ENCODE measurements at places on chromosomes 6 and 20. TPM values are rescaled to one million over a fixed set of nuclear protein-coding genes. Genes with fewer than 3 reads are reported as not detected.
A peak's percentile ranks its signal among the peaks of the same experiment; 100 is the strongest.

SMAP1 gene
- total RNA-seq: 18.9 TPM

GRCh38 chr6:28353981-28354676 lies 4.4 kb downstream of the ZKSCAN3 start:
- DNase-seq: peak; percentile 95

DNA sequence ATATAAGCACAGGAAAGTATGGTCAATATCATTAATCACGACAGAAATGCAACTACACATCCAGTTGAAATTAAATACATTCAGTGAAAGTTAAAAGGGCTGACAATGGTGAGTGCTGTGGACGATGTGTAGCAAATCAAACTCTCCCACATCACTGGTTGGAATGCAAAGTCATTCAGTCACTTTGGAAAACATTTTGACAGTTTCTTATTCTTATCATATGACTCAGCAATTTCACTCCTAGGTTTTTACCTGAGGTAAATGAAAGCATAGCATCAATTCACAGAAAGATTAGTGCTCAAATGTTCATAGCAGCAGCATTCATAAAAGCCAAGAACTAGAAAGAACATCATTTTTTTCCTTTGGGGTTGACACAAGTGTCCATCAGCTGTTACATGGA lies 28.6 kb upstream of the SAMD5 start:
- no peak for DNase-seq

SYNDIG1 gene
- 0.33 TPM for total RNA-seq

DNA sequence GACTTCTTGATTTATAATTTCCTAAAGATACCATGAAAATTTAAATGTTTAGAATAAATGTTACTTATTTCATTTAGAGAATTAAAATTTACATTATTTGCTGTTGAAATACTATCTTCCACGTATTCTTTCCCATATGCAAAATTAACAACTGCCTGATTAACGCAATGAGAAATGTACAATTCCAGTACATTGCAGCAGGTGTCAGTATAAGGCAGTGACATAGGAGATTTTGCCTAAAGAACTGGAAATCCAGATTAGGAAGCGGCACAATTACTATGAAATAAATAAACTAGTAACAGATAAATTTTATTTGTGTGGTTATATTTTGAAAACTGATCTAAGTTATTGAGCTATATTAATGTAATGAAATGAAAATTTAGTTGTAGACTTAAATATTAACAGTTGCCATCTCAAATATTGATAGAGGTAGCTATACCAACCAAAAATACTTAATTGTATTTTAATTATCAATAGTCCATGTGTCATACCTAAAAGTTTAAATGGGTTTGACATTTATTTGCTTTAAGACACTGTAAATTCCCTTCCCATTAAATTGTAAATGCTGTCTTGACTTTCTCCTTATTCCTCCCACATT lies 300.2 kb downstream of the UTRN start:
- no peak for DNase-seq

GRCh38 chr6:170347091-170347490 lies 40.5 kb downstream of the FAM120B start:
- no peak for DNase-seq

DNA sequence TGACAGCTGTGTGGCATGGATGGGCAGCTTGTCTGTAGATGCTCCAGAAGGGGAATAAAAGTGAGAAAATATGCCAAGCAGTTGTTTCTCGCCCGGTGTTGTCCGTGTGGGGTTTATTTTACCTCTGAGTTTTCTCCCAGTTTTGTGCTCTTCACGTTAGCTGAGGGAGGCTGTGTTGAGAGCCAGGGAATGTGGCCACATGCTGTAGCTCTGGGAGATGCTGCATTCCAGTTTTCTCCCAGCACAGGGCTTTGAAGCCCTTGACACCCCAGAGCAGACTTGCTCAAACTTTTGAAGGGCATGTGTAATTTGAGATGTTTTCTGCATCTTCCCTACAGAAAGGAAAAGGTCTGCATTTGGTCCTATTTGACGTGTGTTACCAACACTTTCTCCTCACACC lies 67.7 kb downstream of the RREB1 start:
- no peak for DNase-seq

GRCh38 chr6:114288701-114289495 lies 53.9 kb downstream of the HS3ST5 start:
- DNase-seq: no peak

DNA sequence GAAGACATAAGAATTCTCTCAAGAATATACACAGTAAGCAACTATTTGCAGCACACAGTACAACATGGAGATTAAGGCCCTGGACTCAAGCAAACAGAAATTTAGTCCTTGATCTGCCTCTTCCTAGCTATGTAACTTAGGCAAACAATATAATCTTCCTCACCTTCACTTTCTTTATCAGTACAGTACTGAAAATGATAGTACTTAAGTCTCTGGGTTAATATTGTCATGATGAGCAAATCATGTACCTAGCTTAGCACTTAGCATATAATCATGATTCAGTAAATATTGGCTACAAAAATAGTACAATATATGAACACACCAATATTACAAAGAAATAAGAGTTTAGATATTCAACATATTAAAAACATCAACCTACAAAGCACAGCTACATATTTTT lies 320.5 kb downstream of the HACE1 start:
- DNase-seq: no peak

DNA sequence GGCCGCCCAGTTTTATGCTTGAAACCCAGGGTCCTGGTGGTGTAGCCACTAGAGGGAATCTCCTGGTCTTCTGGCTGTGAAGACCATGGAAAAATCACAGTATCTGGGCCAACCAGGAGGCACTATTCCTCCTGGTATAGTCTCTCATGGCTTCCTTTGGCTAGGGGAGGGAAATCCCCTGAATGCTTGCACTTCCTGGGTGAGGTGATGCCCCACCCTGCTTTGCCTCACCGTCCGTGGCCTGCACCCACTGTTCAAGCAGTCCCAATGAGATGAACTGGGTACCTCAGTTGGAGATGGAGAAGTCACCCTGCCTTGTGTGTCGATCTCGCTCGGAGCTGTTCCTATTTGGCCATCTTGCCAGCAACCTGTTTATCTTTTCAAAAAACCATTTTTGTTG lies 10.1 kb upstream of the ZNF337 start:
- no peak for DNase-seq

- peak; percentile 85 for DNase-seq
Measured at GRCh38 chr6:106591111-106591825, 38.0 kb downstream of the RTN4IP1 start.
